ENCODE measurements at places on chromosomes 4 and X. TPM values are rescaled to one million over a fixed set of nuclear protein-coding genes. Genes with fewer than 3 reads are reported as not detected.

The CDX4 gene
- total RNA-seq, result not detected

- no peak for DNase-seq
Measured at GRCh38 chr4:87026800-87027495, 92.1 kb downstream of the AFF1 start.

DNA sequence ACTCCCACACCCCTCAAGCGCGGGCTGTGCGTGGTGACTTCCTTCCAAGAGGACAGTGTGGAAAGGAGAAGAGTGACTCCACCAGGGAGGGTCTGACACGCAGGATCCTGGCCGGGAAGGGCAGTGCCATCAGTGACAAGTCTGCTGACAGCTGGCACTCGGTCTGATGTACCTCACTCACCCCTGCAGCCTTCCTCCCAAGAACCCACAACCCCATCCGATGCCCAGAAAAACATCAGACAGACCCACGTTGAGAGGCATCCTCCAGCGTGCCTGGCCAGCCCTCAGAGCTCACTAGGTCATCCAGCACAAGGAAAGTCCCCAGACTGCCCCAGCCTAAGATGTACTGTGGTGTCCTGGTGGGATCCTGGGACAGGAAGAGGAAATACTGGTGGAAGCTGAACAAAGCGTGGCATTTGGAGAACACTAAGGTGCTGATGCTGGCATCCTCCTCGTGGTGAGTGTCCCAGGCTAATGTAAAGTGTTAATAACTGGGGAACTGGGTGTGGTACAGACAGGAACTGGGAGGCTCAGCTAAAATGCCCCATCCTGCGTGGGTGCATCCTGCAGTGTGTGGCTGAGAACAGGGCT is 200.0 kb upstream of the PSAPL1 start:
- DNase-seq, result peak; percentile 46

DNA sequence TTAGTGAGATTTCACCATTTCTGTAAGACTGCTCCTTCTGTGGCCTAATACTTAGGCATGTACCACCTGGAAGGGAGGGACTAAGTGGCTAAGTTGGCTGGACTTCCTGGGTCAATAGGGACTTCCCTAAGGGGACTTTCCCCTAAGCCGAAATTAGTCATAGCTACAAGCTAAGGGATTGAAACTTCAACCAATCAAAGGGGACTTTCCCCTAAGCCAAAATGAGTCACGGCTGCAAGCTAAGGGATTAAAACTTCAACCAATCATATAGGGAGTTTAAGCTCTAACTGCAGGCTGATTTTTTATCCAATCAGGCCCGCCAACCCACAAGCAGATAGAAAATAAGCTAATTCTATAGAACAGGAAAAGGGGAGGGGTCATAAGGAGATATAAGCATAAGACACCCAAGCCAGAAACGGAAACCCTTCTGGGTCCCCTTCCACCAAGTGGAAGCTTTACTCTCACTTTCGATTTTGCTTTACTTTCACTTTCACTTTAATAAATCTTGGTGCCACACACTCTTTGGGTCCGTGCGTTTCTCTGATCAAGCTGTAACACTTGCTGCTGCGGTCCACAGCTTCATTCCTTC is 382.8 kb downstream of the KLHL4 start:
- no peak for DNase-seq

The MRFAP1L1 gene
- 38.3 TPM for total RNA-seq

The ARR3 gene
- total RNA-seq, result not detected

The GAGE2A gene
- total RNA-seq, result not detected

DNA sequence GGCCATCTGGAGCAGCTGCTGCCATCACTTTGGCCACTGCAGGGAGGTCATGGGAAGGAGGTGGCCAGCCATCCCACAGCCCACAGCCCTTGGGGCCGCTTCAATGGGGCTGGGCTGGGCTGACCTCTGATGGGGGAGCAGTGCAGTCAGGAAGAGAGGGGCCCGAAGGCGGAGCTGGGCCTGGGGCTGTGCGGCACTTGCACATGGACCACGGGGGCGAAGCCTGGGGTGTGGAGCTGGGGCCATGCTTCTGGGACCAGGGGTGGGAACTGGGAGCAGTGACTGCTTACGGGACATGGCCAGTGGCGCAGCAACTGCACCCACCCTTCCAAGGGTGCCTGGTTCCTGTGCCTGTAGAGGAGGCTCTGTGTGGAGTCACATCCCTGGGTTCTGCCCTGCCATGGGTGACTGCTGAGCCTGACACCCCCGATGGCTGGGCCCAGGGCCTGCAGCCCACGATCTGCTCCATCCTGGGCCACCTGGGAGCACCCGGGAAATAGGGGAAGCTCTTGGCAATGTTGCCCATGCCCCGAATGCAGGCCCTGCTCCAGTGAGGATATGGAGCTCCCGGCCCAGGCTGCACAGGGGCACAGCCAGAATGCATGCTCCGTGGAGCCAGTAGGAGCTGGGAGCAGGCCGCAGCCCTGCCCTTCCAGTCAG is 22.4 kb upstream of the SULT1B1 start:
- peak; percentile 62 for DNase-seq

The GABRG1 gene
- total RNA-seq, result 0.03 TPM

The BGN gene
- total RNA-seq, result 2,306 TPM

The SPANXA2 gene
- total RNA-seq, result not detected
